HS-5 (cell line): ENCODE measurements at places on chromosomes 5 and 9.
A peak's percentile ranks its signal among the peaks of the same experiment; 100 is the strongest.

- DNase-seq: no peak
Measured at GRCh38 chr5:130151239-130151638, 247.0 kb downstream of the CHSY3 start.

- no peak for DNase-seq
Measured at GRCh38 chr5:62273687-62274086, 32.3 kb upstream of the KIF2A start.

DNA sequence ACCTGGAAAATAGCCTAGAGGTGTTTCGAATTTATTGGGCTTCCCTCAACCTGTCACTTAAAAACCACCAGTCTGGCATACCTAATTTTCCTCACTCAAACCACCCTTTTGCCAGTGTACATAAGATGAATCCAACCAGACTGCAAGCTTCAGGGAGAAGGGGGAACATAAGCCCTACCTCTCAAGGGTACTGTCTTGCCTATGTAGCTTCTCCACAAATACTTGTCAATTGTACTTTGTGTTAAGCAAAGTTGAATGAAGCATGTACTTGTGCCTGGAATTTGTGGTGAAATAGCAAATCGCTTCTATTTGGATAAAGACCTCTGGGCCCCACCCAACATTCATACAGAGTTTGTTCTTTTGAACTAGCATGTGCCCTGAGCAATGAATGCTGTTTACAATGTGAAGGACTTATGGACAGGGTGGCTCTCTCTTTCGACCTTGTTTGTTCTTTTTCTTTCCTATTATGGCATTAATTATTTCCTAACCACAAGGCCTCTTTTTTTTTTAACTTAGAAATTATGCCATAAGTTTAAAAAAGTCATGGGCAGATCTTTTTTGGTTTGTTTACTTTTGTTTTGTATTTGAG, 580.2 kb downstream of the EBF1 start:
- no peak for DNase-seq

- DNase-seq: no peak
Measured at GRCh38 chr5:55305345-55305744, 2.1 kb downstream of the DHX29 start.

DNA sequence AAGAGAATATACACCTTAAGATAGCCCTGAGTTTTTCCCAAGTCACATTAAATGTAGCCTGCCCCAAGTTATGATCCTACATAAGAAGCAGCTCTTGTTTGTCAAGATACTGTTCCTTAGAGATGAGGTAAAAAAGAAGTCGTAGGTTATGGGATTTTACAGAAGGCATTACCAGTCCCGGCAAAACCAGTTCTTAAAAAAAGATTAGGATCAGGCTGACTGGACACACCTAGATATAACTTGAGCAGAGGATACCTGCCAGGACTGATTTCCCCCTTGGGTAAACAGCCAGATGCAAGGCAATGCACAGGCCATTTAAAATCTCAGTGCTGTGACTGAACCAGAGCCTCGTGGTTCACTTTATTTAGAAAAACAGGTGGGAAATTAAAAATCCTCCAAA, 14.1 kb upstream of the SEMA5A start:
- no peak for DNase-seq

- DNase-seq: no peak
Measured at GRCh38 chr5:20023686-20024180, 35.7 kb upstream of the CDH18 start.

DNA sequence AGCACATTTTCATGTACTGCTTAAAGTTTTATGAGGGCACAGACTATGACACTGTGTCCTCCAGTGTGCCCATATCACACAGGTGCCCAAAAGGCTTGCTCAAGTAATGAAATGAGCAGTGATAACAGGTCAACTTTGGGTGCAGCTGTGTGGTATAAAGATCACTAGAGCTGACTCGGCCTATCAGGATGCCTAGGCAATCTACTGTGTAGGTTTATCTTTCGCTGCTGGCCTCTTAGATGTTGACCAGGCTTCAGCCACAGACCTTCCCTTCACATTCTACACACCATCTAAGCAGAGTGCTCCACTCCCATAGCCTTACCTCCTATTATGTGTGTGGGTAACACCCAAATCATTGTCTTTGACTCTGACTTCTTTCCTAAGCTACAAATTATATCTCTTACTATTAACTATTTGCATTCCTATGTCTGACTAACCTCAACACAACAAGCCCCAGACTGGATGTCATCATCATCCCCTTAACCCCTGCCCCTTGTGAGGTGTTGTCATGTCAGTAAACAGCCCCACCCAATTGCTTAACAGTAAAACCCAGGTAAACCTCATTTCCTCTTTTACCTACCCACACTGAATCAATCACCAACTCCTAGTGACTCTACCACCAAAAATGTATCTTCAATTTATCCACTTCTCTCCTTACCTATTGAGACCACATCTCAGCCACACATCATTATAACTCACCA, 2.5 kb downstream of the SREK1IP1 start:
- DNase-seq: no peak

GRCh38 chr9:127714951-127715469, 453 bp downstream of the PTRH1 start:
- DNase-seq: no peak

GRCh38 chr5:19615661-19616060, 372.3 kb downstream of the CDH18 start:
- DNase-seq: no peak

GRCh38 chr5:138875946-138876345, 811 bp upstream of the LRRTM2 start:
- DNase-seq: no peak

DNA sequence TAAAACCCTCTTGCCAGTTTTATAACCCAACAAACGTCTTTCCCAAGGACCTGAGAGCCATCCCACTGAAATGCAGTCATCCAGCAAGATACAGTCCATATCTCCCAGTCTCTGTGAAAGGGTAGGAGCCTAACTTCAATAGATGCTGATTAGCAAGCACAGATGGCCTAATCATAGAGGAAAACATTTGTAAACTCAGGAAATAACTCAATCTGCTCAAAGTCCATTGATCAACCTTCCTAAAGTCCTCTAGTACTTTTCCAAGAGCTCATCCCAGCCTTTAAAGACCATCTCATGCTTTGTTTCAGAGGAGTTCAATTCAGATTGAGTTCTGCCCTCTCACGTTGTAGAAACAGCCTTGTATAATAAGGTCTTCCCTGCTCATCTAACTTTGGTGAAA, 324.2 kb downstream of the MRPS30 start:
- DNase-seq: no peak

DNA sequence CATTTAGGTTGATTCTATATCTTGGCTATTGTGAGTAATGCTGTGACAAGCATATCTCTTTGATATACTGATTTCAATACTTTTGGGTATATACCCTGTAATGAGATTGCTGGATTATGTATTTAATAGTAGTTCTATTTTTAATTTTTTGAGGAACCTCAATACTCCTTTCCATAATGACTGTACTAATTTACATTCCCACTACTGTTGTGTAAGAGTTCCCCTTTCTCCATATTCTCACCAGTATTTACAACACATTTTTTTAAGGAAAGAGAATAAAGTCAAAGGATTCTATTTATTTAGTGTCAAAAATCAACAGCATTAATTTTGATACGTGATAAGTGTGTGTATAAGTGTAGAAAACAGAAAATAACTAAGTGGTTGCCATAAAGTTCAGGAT, 356.4 kb upstream of the EDIL3 start:
- no peak for DNase-seq

DNA sequence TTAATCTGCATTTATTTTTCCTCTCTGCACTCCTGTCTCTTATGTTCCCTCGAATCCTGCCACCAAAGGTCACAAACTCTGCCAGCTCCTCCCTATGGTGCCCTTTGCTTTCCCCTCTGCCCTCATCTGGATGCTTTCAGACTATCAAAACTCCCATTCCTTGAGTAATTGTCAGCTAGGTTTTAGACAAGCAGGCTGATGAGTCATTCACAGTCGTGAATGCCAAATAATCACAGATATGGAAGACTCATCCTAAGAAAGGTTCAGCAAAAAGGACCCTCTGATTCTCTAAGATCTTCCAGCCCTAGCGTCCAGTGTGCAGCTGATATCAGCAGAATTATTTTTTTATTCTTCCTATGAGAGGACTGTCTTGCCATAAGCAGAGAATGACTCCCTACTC, 104.5 kb upstream of the NUDT12 start:
- peak; percentile 43 for DNase-seq

- no peak for DNase-seq
Measured at GRCh38 chr9:84705128-84705527, 35.6 kb downstream of the NTRK2 start.

GRCh38 chr9:5684101-5684500, 55.2 kb downstream of the RIC1 start:
- no peak for DNase-seq

GRCh38 chr9:116605904-116606341, 81.2 kb upstream of the TRIM32 start:
- no peak for DNase-seq

DNA sequence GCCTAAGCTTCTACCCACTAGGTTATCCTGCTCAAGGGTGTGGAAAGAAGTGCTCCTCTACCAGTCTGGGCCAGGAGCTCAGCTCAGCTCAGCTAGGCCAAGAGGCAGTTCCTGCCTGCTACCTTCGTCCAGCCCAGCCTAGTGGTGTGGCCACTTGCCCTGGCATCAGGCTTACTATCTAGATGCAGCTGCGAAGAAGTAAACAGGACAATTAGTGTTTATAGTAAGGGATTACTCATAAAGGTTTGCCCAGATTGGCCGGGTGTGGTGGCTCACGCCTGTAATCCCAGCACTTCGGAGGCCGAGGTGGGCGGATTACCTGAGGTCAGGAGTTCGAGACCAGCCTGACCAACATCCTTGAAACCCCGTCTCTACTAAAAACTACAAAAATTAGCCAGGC, 12.8 kb upstream of the SPATA24 start:
- no peak for DNase-seq

GRCh38 chr5:135239453-135240282, 159.4 kb downstream of the MACROH2A1 start:
- DNase-seq: no peak

- DNase-seq: no peak
Measured at GRCh38 chr5:62608529-62609511, 30.2 kb downstream of the LRRC70 start.

- DNase-seq: no peak
Measured at GRCh38 chr9:97845130-97845529, 7.9 kb upstream of the FOXE1 start.

DNA sequence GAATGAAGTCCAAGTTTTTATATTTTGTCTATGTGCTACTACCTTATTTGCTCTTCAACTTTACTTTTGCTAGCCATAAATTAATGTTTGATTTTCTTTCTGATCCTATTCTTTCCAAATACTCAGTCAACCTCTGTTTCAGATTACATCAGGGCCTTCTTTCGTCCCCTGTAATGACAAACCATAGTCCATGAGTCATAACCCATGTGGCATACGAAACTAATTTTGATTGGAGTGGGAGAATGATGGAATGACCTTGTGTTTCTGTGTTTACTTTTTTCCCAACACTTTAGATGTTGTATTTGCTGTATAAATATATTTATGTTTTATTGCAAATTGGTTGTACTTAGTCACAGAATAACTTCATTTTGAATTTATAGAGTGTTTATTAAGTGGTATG, 1043.1 kb downstream of the DTWD2 start:
- no peak for DNase-seq

GRCh38 chr5:145110834-145111233, 724.3 kb downstream of the PRELID2 start:
- DNase-seq: no peak
